ENCODE measurements at places on chromosomes 7 and 10. TPM values are rescaled to one million over a fixed set of nuclear protein-coding genes. Genes with fewer than 3 reads are reported as not detected.

The ZNF239 gene
- total RNA-seq = 2.6 TPM

The AGR2 gene
- total RNA-seq = not detected

The HMX2 gene
- total RNA-seq = not detected

The GNGT1 gene
- total RNA-seq = not detected

The GPC2 gene
- total RNA-seq = 6.5 TPM

The HECW1 gene
- not detected for total RNA-seq

The FAM24B gene
- 5.6 TPM for total RNA-seq

The PCLO gene
- 3.8 TPM for total RNA-seq

The AOC1 gene
- not detected for total RNA-seq

The ZNF92 gene
- 15.4 TPM for total RNA-seq

The OR2A7 gene
- not detected for total RNA-seq

The ALOX5 gene
- not detected for total RNA-seq

The ANXA8L1 gene
- not detected for total RNA-seq

The CALCR gene
- total RNA-seq = not detected

The HTR5A gene
- total RNA-seq = not detected

The CDHR3 gene
- 2.1 TPM for total RNA-seq

The ERVW-1 gene
- not detected for total RNA-seq

The SSBP1 gene
- 88.5 TPM for total RNA-seq

The MARVELD1 gene
- 54.4 TPM for total RNA-seq

The FGL2 gene
- under 0.01 TPM for total RNA-seq

The TMEM26 gene
- total RNA-seq = under 0.01 TPM

The FRMPD2 gene
- total RNA-seq = under 0.01 TPM

The COL17A1 gene
- 2.3 TPM for total RNA-seq

The PLPP4 gene
- total RNA-seq = 1.6 TPM

The EPHB6 gene
- total RNA-seq = 2.0 TPM

The CHCHD3 gene
- 84.6 TPM for total RNA-seq

The JAKMIP3 gene
- not detected for total RNA-seq

The OR9A2 gene
- not detected for total RNA-seq

The PNLIPRP1 gene
- total RNA-seq = not detected

The CPN1 gene
- not detected for total RNA-seq

The CPA1 gene
- not detected for total RNA-seq

The CADPS2 gene
- total RNA-seq = 44.3 TPM

The LLCFC1 gene
- total RNA-seq = not detected

The UCN3 gene
- total RNA-seq = not detected

The LIPF gene
- not detected for total RNA-seq
